ENCODE measurements at places on chromosomes 2 and 18.
A peak's percentile ranks its signal among the peaks of the same experiment; 100 is the strongest.

- ATAC-seq: no peak
Measured at GRCh38 chr18:59267503-59268126, 5.6 kb downstream of the RAX start.

DNA sequence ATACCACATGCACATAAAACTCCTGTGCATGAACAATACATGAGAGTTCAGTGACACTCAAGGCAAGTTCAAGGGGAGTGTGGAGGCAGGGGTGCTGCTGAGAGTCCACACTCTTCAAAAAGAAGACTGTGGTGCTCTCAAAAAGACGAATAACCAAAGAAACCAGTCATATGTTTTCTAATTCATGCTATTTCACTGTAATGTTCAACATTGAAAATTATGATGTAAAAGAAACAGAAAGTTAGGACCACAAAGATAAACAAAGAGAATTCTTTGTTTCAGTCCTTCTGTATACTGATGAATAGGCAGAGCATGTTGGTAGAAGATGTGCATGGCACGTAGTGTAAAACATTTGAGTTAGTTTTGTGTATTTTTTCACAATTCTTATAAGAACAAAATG is 864.2 kb upstream of the LRATD1 start:
- no peak for ATAC-seq

DNA sequence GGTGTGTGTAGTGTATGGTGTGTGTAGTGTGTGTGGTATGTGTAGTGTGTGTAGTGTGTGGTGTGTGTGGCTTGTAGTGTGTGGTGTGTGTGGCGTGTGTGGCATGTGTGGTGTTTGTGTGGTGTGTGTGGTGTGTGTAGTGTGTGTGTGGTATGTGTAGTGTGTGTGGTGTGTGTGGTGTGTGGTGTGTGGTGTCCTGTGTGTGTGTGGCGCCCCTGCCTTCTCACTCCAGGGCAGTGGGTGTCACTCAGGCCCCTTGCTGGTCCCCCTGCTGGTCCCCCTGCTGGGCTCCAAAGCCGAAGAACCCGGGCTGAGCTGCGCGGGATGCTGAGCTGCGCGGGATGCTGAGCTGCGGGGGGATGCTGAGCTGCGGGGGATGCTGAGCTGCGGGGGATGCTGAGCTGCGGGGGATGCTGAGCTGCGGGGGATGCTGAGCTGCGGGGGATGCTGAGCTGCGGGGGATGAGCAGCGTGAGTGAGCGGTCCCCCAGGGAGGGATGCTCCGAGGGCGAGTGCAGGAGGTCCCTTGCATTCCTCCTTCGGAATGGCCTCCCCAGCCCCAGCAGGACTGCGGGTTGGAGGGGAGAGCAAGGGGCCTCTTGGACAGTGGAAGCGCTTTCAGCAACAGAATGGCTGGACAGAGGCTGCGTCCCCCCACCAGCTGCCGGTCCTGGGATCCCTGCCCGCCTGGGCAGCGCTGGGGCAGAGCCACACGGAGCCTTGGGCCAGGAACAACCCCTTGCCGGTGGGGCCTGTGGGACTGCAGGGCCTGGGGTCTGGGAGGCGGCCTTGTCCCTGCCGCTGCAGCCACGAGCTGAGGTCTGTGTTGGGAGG is 3.4 kb upstream of the RTP5 start:
- ATAC-seq: no peak

GRCh38 chr18:24071779-24072178 is 57.2 kb downstream of the TTC39C start:
- no peak for ATAC-seq

DNA sequence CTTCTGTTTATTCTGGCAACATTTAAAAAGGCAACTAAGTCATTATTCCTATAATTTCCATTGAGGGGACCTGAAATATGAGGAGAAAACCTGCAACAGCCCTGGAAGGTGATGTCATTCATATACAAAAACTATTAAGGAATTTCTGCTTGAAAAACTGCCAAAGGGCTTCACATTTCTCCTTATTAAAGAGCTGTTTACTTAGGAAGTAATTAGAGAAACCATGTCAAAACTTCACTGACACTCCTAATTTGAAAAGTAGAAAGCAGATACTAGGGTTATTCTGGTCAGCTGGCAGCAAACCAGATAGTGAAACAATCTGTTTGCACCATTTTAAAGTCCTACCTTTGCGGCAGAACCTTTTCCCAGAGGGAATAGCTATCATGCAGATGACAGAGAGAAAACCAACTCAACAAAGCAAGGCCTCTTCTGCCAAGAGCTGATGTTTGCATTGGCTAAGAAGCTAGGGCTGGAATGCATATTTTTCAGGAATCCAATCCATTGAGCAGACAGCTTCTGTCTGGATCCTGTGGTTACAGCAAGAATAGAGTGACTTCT is 592.2 kb upstream of the SYT4 start:
- no peak for ATAC-seq

- no peak for ATAC-seq
Measured at GRCh38 chr18:29123706-29124530, 947.0 kb upstream of the CDH2 start.

DNA sequence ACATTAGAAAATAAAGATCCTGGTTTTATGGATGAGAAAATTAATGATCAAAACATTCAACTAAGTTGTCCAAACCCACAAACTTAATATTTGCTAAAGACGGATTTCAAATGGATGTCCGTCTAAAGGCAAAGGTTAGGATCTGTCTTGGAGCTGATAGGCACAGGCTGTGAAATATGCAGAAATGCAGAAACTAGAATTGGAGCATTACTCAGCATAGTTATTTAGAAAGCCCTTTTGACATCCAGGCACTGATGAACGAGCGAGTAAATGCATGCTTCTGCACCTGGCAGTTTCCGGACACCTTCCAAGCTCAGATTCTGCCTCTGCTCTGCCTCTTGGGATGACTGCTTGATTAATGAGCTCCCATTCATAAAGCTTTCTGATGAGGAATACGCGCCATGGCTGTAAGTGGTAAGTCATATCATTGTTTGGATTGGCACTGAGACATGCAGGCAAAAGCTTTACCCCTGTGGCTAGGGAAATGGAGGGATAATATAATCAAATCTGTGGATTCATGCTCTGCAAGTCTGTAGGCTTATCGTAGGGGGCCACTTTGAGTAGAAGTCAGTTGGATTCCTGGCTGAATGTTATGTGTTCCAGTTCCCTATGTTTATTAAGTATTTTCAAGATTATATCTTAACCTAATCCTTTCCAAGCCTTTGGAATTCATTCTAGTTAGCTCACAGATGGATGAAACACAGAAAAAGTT is 2176.3 kb upstream of the CELF4 start:
- ATAC-seq: no peak

- ATAC-seq: no peak
Measured at GRCh38 chr2:15797231-15797938, 143.0 kb upstream of the MYCN start.

DNA sequence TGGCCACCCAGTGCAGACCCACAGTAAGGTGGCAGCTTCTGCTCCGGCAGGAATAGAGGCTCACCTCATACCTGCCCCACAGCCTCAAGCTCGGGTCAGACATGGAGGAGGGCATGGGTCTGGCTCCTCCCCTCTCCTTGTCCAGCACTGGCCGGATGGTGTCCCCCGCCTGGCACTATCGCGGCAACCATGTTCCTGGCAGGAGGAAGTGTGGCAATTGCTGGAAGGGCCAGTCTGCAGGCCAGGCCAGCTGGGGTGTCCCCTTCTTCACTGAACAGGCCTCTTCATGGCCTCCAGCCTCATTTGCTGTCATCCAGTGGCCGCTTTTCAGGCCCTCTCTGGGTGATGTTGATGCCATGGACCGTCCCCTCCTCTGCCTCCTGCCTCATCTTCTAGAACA is 41.4 kb upstream of the SMAD7 start:
- no peak for ATAC-seq

GRCh38 chr2:174659069-174659900 is 61.7 kb upstream of the WIPF1 start:
- ATAC-seq: no peak

DNA sequence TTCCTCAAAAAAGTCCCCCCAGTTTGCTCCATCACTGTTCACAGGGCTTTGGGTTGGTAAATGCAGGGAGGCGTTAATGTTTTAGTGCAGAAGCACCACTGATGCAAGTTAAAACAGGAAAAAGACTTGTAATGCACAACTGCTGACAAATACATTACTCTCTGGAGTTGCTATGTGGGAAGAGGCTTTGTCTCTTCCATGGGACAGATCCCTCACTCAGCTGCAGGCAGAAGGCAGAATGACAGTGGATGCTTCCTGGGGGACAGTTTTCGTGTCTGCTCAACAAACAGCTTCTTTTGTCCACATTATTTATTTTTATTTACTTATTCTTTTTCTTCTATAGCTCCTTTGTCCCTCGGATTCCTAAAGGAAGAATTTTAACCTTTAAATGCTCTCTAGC is 22.7 kb upstream of the KCNE4 start:
- ATAC-seq: no peak

- peak; percentile 25 for ATAC-seq
Measured at GRCh38 chr2:203718087-203718486, 11.6 kb downstream of the CD28 start.

- ATAC-seq: peak; percentile 82
Measured at GRCh38 chr2:27715318-27716210, 51.9 kb downstream of the SLC4A1AP start.

GRCh38 chr2:157559890-157560289 is 68.8 kb downstream of the ACVR1C start:
- no peak for ATAC-seq

DNA sequence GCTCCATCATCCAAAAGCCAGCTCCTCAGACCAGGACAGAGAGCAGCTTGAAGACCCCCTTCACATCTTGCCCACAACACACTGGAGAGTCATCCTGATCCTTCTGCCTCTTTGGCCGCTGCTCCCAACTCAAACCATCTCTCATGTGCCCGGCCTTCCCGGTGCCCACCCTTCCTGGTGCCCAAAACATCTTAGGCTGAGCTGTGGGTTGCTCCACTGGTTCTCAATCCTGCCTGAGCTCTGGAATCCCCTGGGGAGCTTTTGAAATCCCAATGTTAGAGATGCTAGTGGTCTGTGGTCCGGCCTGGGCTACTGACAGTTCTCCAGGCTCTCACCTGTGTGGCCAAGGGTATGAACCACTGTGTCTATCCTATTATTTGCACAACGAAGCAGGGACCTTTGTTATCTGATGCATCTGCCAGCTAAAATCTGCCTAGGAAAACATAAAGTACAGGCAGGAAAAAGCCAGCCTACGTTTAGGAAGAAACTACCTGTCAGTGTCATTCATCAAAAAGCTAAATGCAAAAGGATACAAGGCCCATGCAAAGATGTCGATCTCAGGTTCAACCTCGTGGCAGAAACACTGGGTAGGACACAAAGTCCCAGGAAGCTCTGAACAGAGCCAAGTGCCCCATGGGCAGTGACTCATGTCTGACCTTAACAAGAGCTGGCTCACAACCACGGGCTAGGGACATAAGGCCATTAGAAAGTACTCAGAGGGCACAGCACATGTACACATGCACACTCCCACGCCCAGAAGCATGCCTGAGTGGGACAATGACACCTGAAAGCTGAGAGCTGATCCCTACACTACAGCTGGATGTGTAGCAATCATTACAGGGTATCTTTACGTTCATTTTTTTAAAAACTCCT is 30.8 kb downstream of the TBC1D8 start:
- peak; percentile 80 for ATAC-seq

DNA sequence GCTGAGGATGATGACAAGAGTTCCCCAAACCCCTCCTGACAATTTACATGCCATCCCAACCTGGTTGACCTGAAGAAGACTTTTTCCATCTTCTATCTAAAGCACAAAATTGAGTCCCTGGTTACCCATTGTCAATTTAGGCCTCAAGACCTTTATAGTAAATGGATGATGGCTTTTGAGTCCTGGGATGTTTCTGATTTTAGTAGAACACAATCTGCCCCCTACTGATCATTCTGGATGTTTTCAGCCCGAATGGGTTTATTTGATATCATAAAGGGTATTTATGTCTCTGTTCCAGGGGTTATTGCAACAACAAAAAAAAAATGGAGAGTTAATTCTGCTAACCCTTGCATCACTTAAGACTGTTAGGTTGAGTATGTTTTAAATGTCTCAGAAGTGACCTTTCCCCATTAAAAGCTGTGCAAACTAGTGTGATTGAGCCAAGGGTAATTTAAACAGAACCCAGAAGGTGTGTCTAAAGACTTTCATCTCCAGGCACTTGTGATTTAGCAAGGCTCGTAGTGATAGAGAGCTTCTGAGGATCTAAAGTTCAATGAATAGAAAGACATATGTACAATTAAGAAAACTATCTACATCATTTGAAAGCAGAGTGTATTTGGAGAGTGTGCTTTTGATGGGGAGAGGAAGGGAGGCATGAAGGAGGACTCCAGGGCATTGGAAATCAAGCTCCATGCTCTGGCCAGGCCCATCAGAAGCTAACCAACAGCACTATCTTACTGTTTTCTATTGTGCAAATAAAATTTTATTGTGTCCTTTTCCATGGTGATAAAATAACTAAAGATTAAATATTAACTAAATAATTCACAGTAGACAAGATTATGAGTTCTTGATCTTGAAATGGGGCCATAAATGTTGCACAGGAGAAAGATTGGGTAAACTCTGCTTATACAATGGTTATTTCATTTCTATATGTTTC is 96.6 kb upstream of the NOSTRIN start:
- no peak for ATAC-seq

DNA sequence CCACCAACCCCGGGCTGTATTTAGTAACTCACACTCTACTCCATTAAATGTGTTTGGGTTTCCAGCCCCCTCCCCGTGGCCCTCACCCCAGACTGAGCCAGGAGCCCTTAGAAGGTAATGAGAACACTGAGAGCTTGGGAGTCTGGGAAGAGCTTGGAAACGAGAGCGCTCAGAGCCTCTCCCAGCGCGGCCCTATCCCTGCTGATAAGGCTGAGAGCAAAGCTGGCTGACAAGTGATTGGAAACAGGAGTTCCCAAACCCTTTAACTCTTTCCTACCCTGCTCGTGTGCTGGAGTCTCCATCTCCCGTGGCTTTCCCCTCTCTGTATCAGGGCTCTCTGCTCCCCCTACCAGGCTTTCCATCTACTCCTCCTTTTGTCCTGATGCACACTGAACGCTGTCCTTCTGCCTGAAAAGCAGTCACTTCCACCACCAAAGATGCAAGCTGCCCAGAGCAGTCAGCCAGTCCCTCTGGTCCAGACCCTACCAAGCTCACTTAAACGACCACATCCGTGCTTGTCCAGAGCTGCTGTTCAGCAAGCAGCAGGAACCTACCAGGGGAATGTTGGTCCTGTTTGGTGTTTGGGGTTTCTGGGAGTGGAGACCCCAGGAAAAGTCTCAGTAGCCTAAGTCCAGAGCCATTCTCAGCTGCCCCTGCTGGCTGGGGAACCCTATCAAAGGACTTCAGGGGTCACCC is 100.0 kb upstream of the PKDCC start:
- no peak for ATAC-seq
